ENCODE measurements at places on chromosomes 7 and 10.

- no peak for DNase-seq
Measured at GRCh38 chr10:63382066-63382465, 83.7 kb downstream of the JMJD1C start.

- no peak for DNase-seq
Measured at GRCh38 chr10:100656454-100656853, 88.9 kb upstream of the PAX2 start.

DNA sequence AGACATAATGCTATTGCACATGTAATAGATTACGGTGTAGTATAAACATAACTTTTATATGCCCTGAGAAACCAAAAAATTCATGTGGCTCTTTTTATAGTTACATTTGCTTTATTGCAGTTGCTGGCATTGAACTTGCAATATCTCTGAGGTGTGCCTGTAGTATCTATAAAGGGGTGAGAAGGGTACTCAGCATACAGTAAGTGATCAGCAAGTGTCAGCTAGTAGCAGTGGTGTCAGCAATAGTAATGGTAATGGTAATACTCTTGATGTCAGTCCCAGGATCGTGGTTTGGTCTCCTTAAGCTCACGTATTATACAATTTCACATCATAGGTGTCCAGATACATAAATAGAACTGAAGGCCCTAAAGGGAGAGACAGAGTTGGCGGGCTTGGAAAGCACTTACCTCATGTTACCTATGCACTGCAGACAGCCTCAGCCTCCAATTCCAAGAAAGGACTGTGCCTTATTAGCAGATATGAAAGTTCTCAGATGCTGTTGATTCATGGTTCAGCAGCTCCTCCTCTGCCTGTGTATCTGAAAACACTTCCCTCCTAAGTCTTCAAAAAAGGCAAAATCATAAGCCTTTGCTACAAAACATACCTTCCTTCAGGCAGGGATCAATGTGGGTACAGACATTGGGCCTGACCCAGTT lies 6.6 kb upstream of the GIMAP7 start:
- no peak for DNase-seq

GRCh38 chr10:12156367-12157123 lies 27.1 kb downstream of the SEC61A2 start:
- no peak for DNase-seq

- peak; percentile 53 for DNase-seq
Measured at GRCh38 chr10:133379152-133379800, at the start of gene PAOX. TSS of gene PAOX (plus strand) at chr10:133379262. CDS start at chr10:133379317, 55 bp downstream.

- no peak for DNase-seq
Measured at GRCh38 chr7:135370656-135371055, 137.0 kb downstream of the STRA8 start.

DNA sequence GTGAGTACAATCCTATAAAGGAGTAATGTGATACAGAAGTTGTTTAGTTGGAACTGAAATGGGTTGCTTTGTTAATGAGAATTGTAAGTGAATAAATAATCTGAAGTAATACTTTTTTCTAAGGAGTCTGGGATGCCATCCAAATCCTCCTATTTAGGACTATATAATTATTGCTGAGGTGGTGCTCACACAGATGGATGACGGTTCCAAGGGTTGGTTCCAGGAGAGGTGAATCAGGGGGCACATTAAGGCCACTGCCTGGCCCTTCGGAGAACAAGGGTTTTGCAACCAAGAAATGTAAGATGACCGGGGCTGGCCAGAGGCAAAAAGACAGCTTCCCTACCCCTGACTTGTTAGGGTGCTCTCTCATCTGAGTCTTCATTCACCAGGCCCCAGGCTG lies 352.7 kb downstream of the PHTF2 start:
- no peak for DNase-seq

GRCh38 chr7:86932038-86932512 lies 127.4 kb downstream of the ELAPOR2 start:
- DNase-seq, result no peak

GRCh38 chr10:10811562-10811961 lies 206.1 kb upstream of the CELF2 start:
- no peak for DNase-seq

- DNase-seq, result no peak
Measured at GRCh38 chr7:151195616-151196450, 8.8 kb upstream of the ASB10 start.

DNA sequence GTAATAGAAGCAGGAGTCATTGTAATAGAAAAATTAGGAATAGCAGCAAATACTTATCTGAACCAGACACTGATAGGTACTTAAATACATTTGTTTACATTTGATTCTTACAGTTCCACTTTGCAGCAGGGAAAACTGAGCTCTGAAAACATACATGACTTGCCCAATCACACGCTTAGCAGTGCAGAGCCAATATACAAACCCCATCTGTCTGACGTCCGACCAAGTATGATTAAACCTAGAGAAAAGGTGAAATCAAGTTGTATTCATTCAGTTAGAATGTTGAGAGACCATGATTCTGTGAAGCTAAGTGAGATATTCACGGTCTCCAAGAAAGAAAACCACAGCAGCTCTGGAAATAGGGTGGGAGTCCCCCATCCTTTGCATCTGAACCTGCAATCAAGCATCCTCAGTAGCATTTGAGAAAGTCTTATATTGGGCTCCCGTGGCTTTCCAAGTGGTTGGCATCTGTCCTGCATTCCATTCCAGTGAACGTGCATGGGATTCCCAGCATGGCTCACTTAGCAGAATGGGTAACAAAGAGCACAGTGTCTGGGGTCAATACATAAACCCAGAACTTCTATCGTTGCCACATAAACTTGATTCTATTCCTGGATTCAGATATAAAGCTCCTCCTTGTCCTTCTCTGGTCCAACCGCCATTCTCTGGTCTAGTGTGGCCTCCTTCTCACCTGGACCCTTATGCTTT lies 148.7 kb upstream of the RSU1 start:
- DNase-seq, result no peak

DNA sequence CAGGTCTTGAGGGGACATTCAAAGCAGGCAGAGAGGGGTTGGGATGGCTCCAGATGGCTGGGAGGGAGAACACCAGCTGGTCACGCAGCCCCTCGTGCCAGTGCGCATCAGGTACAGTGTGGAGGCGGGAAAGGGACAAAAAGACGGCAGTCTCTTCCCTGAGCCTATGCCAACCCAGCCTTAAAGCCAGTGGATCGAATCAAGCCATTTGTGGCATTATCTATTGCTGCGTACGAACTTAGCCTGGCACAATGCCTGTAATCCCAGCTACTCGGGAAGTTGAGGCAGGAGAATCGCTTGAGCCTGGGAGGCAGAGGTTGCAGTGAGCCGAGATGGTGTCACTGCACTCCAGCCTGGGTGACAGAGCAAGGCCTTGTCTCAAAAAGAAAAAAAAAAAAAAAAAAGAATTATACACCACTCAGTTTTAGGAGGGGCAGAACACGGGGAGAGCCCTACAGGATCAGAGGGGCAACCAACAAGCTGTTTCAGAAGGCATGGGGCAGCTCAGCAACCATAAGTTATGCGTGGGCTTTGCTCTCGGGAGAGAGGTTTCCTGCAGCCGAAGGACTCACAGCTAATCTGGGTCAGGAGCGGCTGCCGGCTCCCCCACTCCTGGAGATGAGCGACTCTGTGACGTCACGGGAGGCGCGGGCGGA lies 356 bp upstream of the NDUFB2 start:
- peak; percentile 91 for DNase-seq

Measured in stimulated activated CD4-positive, alpha-beta T cell treated with anti-CD3 and anti-CD28 coated beads, TNF-alpha, amount 100 ng/mL, for 1 hour (primary cell).